ENCODE measurements at places on chromosomes 1 and 21. TPM values are rescaled to one million over a fixed set of nuclear protein-coding genes. Genes with fewer than 3 reads are reported as not detected.

DNA sequence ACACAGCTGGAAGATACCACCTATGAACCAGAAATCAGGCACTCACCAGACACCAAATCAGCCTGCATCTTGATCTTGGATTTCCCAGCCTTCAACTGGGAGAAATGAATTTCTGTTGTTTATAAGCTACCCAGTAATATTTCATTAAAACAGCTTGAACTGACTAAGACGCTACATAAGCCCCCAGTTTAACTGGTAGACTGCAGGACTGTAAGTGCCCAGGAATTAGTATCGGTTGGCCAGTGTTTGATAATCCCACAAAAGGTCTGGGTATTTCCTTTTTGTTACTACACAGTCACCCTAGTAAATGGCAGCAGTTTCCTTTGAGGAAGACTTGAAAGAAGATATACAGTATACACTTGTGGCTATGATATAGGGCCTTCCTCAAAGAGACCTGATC lies 7.3 kb upstream of the SLC35D1 start:
- no peak overlapping the region for H3K4me3 ChIP-seq
- H3K27ac ChIP-seq = no peak overlapping the region
- H3K4me1 ChIP-seq = no peaks in the 10 kb centered on the region
- H3K36me3 ChIP-seq = no peaks in the 10 kb centered on the region

The EPHX1 gene
- total RNA-seq = 3.8 TPM

GRCh38 chr1:30725450-30726095 lies 2.2 kb upstream of the MATN1 start:
- DNase-seq = no peak
- no peak overlapping the region for H3K4me3 ChIP-seq
- H3K27me3 ChIP-seq = no peaks in the 10 kb centered on the region
- H3K36me3 ChIP-seq = peaks cover 3% of the 10 kb centered on the region
- H3K27ac ChIP-seq = no peak overlapping the region

DNA sequence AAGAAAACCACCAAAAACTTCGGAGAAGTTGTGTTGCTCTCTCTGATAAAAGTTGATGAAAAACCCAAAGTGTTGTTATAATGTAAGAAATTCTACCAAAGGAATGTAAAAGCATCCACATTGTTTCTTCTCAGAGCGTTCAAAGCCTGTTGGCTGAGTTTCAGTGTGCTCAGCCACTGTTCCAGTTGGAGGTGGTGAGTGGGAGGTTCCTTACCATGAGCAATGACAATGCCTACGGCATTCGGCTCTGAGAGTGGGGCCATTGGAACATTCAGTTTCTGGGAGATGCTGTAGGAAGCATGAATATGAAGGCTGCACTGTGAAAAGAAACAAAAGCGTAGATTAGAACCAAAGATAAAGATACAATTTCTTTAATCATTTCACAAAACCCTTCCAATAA lies 20.5 kb upstream of the MYBPHL start:
- no peak overlapping the region for H3K27ac ChIP-seq
- peaks cover 4% of the 10 kb centered on the region for H3K36me3 ChIP-seq
- no peak for DNase-seq

GRCh38 chr1:87435484-87435883 lies 106.8 kb downstream of the LMO4 start:
- H3K4me3 ChIP-seq = no peak overlapping the region
- peaks cover 3% of the 10 kb centered on the region for H3K4me1 ChIP-seq
- DNase-seq = no peak
- peaks cover 13% of the 10 kb centered on the region for H3K27me3 ChIP-seq
- H3K27ac ChIP-seq = no peak overlapping the region
- H3K36me3 ChIP-seq = no peaks in the 10 kb centered on the region

The RXFP4 gene
- not detected for total RNA-seq

DNA sequence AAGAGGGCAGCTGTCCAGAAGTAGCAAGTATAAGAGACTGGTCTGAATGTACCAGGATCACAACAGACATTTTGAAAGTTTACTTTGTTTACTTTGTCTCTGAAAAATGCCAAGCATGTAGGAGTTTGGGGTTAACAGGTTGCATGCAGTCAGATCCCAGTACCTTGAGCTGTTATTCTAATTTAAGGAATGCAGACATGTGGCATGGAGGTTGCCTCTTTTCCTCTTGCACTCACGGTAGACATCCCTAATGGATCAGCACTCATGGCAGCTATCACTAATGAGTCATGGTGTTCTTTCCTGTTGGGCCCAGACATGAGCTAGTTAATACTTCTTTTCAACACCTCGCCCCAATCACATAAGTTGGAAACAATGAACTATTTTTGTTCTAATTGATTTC lies 67.3 kb downstream of the GADD45A start:
- H3K36me3 ChIP-seq = no peaks in the 10 kb centered on the region
- no peak for DNase-seq
- H3K4me1 ChIP-seq = peaks cover 21% of the 10 kb centered on the region
- no peak overlapping the region for H3K4me3 ChIP-seq

- DNase-seq = no peak
- H3K27me3 ChIP-seq = no peaks in the 10 kb centered on the region
- no peaks in the 10 kb centered on the region for H3K4me1 ChIP-seq
- H3K27ac ChIP-seq = no peak overlapping the region
Measured at GRCh38 chr1:233078396-233078795, 128.0 kb downstream of the NTPCR start.

The HOOK1 gene
- total RNA-seq = 16.0 TPM

DNA sequence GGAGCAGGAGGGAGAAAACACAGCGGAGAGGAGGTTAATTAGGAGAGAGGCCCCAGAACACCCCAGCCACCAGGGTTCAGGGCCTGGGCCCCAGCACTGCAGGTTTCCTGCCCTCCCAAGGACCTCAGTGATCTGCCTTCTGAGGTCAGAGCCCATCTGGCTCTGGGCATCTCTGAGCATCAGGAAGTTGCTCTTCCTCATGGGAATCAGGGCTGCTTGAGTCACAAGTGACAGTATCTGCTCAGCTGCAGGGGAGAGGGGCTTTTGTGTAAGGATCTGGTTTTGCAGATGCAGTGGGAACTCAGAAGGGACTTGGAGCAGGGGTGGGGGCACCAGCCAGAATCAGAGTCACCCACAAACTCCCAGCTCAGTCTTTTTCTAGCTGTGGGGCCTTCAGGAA lies 472.1 kb downstream of the PTPRU start:
- no peak overlapping the region for H3K4me3 ChIP-seq
- no peak for DNase-seq
- H3K4me1 ChIP-seq = peaks cover 33% of the 10 kb centered on the region
- H3K27ac ChIP-seq = peak overlapping the region; percentile 50

The CSMD2 gene
- not detected for total RNA-seq

GRCh38 chr1:198734323-198735008 lies 95.6 kb downstream of the PTPRC start:
- peaks cover 71% of the 10 kb centered on the region for H3K36me3 ChIP-seq
- no peak for DNase-seq
- H3K27me3 ChIP-seq = no peaks in the 10 kb centered on the region
- peak overlapping the region; percentile 78 for H3K27ac ChIP-seq
- H3K4me1 ChIP-seq = peaks cover 72% of the 10 kb centered on the region
- H3K4me3 ChIP-seq = no peak overlapping the region

DNA sequence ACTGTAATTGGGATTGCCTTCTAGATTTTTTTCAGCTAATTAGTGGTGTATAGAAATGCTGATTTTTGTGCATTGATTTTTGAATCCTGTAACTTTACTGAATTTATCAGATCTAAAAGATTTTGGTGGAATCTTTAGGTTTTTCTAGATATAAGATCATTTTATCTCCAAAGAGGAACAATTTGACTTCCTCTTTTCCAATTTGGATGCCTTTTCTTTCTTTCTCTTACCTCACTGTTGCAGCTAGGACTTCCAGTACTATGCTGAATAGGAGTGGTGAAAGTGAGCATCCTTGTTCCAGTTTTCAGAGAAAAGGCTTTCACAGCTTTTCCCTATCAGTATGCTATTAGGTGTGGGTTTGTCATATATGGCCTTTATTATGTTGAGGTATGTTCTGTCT lies 53.6 kb downstream of the TESK2 start:
- no peak overlapping the region for H3K4me3 ChIP-seq
- no peaks in the 10 kb centered on the region for H3K36me3 ChIP-seq
- DNase-seq = no peak
- H3K27ac ChIP-seq = no peak overlapping the region
- H3K27me3 ChIP-seq = no peaks in the 10 kb centered on the region
- no peaks in the 10 kb centered on the region for H3K4me1 ChIP-seq

DNA sequence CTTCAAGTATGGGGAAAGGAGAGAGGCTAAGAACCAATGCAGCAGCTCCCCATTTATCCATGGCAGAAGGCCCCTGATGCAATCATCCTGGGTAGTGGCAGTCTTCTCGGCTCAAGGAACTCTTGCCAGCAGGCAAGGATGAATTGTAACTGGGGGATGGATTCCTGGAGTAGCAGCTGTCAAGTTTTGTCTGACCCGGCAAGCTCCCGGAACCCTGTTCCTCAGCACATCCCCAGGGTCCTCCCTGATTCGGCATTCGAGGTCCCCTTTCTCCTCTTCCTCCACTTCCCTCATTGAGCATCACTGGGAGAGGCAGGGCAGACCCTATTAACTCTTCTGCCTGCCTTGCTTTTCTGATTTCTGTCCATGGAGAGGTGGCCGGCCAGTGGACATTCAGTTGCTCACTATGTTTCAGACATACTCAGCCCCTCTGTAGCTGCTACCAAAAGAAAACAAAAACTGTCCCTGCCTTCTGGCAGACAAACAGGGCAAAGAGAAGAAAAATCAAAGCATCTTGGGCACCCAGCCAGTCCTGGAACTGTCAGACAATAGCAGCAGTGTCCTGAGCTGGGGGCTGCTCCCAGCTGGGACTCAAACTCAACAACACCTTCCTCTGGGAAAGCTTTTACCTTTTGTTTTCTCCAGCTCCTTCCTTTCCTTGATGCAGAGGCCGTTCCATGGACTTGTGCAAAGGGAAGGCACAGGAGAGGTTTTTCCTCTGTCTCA lies 5.6 kb upstream of the PTCH2 start:
- no peak overlapping the region for H3K4me3 ChIP-seq
- H3K27me3 ChIP-seq = peaks cover 3% of the 10 kb centered on the region
- peaks cover 39% of the 10 kb centered on the region for H3K36me3 ChIP-seq
- peak overlapping the region; percentile 13 for H3K27ac ChIP-seq

DNA sequence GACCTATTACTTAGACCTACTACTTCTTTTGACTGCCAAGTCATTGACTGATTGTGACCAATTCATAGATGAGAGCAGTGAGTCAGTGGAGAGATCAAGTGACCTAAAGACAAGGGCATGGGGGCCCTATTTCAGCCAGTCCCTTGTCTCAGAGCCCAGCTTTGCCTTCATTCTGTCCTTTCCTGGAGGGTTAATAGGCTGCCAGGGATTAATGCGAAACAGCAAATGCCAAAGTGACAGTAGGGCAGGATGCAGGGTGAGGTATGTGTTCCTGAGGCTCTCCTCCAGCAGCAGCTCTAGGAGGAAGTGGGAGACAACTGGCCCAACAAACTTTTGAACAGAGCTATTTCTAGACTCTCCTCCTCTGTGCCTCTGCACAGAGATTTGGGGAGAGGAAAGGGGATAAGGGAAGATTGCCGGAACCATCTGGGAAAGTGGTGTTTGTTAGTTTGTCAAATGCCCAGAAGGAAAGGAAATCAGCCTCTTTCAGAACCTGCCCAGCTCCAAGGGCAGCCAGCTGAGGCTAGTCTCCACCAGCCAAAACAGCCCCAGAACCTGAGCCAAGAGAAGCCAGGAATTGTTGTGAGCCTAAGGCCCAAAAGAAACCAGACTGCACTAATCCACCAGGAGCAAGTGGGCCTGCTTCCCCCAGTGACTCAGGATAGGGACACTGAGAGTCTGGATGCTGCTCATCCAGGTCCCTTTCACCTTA lies 4.9 kb upstream of the S100A3 start:
- H3K4me1 ChIP-seq = peaks cover under 1% of the 10 kb centered on the region
- no peak overlapping the region for H3K4me3 ChIP-seq
- DNase-seq = no peak
- H3K36me3 ChIP-seq = no peaks in the 10 kb centered on the region

DNA sequence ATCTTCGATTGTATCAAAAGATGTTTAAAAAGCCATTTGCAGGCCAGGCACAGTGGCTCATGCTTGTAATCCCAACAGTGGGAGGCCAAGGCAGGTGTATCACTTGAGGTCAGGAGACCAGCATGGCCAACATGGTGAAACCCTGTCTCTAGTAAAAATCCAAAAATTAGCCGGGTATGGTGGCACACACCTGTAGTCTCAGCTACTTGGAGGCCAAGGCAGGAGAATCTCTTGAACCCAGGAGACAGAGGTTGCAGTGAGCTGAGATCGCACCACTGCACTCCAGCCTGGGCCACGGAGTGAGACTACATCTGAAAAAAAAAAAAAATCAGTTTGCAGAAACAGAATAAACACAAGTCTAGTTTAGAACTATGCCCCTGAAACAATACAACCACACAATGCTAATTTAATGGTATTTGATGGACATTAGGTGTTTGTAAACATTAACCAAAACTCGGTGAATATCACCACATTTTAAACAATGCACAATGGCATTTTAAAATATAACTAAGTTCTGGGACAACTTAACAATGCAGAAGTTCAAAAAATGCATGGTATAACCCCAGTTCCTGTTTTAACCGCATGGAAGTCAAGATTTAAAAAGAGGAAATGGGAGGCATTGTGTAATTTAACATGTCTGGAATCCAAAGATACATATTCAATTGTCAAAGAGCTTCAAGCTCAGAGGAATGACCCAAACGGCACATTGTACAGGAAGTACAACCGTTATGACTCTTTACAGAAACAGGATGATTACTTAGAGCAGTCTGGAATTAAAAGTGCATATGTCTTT lies 7.1 kb upstream of the PTTG1IP start:
- DNase-seq = peak; percentile 55
- H3K4me1 ChIP-seq = peaks cover 28% of the 10 kb centered on the region
- peaks cover 1% of the 10 kb centered on the region for H3K36me3 ChIP-seq
- H3K4me3 ChIP-seq = no peak overlapping the region
- peak overlapping the region; percentile 69 for H3K27ac ChIP-seq
- H3K27me3 ChIP-seq = no peaks in the 10 kb centered on the region

The KRTAP13-2 gene
- total RNA-seq = not detected

The SLC45A3 gene
- 0.15 TPM for total RNA-seq

- H3K36me3 ChIP-seq = no peaks in the 10 kb centered on the region
- peaks cover 15% of the 10 kb centered on the region for H3K4me1 ChIP-seq
- H3K27ac ChIP-seq = peak overlapping the region; percentile 5
- no peak overlapping the region for H3K4me3 ChIP-seq
Measured at GRCh38 chr21:43645136-43645891, 14.0 kb downstream of the HSF2BP start.

The MTARC2 gene
- total RNA-seq = not detected

- DNase-seq = no peak
- no peak overlapping the region for H3K4me3 ChIP-seq
- no peaks in the 10 kb centered on the region for H3K27me3 ChIP-seq
- no peak overlapping the region for H3K27ac ChIP-seq
- no peaks in the 10 kb centered on the region for H3K4me1 ChIP-seq
- H3K36me3 ChIP-seq = no peaks in the 10 kb centered on the region
Measured at GRCh38 chr1:93965256-93965655, 56.0 kb upstream of the GCLM start.

The DAB1 gene
- total RNA-seq = not detected
